ENCODE measurements at places on chromosomes 3 and 15.

GRCh38 chr3:8532251-8532871 is 30.7 kb downstream of the LMCD1 start:
- DNase-seq = no peak

GRCh38 chr15:65263313-65263712 is 23.4 kb downstream of the PARP16 start:
- DNase-seq = no peak

GRCh38 chr3:13322324-13322723 is 97.8 kb downstream of the NUP210 start:
- no peak for DNase-seq

DNA sequence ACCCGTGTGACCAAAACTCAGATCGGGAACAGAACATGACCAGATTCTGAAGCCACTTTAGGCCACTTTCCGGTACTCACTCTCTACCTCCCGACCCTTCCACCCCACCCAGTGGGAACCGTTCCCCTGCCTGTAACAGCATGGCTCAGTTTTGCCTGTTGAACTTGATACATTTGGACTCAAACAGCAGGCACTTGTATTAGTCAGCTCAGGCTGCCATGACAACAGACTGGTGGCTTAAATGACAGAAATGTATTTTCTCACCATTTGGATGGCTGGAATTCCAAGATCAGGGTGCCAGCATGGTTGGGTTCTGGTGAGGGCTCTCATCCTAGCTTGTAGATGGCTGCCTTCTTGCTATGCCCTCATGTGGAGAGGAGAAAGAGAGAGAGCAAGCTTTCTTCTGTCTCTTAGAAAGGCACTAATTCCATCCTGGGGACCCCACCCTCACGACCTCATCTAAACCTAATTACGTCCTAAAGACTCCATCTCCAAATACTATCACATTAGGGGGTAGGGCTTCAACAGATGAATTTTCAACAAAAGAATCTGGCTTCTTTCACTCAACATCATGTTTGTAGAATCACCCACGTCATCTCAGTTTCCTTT is 9.3 kb upstream of the SSUH2 start:
- no peak for DNase-seq

DNA sequence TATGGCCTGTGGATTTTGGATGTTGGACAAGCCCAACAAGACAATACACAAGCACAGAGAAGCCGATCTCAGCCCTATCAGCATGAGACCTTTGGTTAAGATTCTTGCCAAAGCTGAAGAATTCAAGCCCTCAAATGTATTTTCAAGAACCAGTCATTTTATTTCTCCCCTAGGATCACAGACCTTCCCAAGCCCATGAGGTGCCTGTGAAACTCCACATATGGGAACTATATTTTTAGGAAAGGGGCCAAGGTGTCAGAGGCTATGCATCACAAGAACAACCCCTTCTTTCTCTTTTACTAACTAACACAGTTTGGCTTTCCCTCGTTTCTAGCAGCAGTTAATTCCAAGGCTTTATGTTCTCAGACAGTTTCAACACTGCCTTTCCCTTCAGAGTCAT is 364.5 kb downstream of the MAGI1 start:
- no peak for DNase-seq

GRCh38 chr15:79311901-79312553 is 1.1 kb downstream of the TMED3 start:
- DNase-seq = no peak

DNA sequence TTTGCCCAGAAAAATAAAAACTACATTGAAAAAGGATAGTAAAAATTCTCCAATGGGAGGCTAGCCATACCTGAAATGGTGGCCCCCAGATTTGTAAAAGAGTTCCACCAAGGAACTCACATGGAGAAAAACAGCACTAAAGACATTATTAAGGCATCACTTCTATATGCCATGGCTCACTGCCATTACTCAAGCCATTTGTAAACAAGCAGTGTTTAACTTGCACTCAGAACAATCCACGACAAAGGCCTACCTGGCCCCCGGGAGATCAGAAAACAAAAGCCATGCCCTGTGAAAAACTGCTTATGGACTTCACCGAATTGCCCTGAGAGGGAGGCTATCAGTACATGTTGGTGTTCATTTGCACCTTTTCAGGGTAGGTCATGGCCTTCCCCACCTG is 19.6 kb downstream of the CCR8 start:
- no peak for DNase-seq

All from NCI-H1694 (cell line).